Panc1 (cell line): ENCODE measurements at places on chromosomes 1 and 21.

DNA sequence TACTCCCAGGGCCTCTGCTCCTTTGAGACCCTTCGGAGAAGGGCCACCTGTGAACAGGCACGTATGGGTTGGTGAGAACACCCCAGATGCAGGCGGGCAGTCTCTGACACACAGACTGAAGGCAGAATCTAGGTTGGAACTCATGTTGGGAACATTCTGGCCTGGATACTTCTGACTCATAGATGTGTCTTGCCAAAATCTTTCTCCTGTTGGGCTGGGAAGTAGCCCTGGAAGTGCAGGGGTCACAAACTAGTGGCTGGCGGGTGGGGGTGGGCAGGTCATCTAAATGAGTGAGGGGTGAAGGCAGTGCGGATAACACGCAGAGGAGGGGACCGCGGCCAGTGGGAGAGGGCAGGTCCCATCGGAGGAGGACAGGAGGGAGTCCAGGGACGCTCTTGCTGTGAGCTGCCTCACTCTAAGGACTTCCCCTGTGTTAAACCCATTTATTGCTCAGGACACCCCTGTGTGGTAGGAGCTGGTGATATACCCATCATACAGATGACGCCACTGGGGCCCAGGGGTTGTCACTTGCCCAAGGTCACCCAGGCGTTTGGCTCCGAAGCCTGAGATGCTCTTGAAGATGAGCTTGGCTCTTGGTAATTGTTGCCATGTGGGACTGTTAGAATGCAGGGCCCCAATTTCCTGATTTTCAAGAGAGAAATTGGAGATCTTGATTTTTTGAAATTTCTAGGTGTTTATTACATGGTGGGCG lies 181.0 kb downstream of the PTPRU start:
- DNase-seq, result no peak
- H3K4me3 ChIP-seq, result no peak overlapping the region
- H3K27ac ChIP-seq, result no peak overlapping the region
- no peaks in the 10 kb centered on the region for H3K4me1 ChIP-seq

DNA sequence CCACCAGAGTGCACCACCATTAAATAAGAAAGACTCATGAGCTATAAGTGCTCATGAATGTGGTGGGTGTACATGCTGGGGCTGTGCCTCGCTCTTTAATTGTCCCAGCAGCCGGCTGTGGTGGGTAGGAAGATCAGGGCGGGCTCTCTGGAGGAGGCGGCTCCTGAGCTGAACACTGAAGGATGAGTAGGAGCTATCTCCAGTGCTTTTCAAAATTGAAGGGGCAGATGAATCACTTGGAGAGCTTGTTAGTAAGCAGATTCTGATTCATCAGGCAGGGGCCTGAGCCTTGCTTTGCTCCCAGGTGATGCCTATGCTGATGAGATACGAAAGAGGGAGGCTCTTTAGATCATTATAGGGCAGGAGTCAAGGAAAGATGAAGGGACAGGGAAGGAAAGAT lies 54.1 kb downstream of the ETS2 start:
- DNase-seq, result no peak
- H3K27ac ChIP-seq, result no peak overlapping the region
- no peaks in the 10 kb centered on the region for H3K4me1 ChIP-seq
- H3K27me3 ChIP-seq, result no peaks in the 10 kb centered on the region

DNA sequence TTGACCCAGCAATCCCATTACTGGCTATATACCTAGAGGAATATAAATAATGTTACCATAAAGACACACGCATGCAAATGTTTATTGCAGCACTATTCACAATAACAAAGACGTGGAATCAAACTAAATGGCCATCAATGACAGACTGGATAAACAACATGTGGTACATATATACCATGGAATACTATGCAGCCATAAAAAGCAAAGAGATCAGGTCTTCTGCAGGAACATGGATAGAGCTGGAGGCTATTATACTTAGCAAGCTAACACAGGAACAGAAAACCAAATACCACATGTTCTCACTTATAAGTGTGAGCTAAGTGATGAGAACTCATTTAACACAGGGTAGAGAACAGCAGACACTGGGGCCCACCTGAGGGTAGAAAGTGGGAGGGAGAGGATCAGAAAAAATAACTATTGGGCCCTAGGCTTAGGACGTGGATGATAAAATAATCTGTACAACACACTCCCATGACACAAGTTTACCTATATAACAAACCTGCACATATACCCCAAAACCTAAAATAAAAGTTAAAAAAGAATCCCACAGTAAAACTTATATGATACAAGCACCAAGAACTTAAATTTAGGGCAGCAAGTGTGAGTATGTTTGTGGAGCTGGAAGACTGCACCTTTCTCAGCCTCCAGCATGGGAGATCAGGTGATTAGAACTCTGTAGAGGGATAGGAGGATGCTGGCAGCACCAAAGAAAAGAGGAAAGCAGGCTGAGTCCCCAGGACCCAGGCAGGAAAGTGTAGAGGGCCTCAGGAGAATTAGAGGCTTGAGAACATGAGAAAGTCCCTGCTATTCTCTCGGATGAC lies 320.8 kb upstream of the USP24 start:
- DNase-seq, result no peak
- peak overlapping the region; percentile 20; the same call in 1 of the 2 replicates for H3K27ac ChIP-seq
- no peak overlapping the region for H3K4me3 ChIP-seq
- H3K27me3 ChIP-seq, result no peaks in the 10 kb centered on the region
- H3K4me1 ChIP-seq, result no peaks in the 10 kb centered on the region
- no peaks in the 10 kb centered on the region for H3K36me3 ChIP-seq

DNA sequence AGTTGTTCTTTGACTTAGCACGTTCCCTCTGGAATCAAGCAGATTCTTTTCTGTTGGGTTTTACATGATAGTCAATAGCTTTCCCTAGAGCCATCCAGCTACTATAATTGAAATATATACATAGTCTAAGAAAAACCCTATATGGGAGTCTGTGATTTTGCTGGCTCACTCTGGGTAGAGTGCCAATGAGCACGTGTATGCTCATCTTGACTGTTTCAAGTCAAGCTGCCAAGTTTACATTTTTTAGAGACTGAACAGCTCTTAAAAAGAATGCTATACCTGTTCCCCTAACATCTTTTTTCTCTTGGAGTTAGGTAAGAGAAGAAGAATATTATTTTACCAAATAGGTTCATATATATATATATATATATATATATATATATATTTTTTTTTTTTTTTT lies 182.8 kb upstream of the NRIP1 start:
- no peak for DNase-seq
- no peaks in the 10 kb centered on the region for H3K36me3 ChIP-seq
- H3K27me3 ChIP-seq, result no peaks in the 10 kb centered on the region
- H3K27ac ChIP-seq, result no peak overlapping the region
- H3K4me3 ChIP-seq, result no peak overlapping the region

- no peak for DNase-seq
- H3K27ac ChIP-seq, result no peak overlapping the region
- H3K4me3 ChIP-seq, result no peak overlapping the region
- H3K36me3 ChIP-seq, result no peaks in the 10 kb centered on the region
- no peaks in the 10 kb centered on the region for H3K4me1 ChIP-seq
- no peaks in the 10 kb centered on the region for H3K27me3 ChIP-seq
These were observed 70.6 kb downstream of the TMEM53 start for GRCh38 chr1:44603718-44604117.

- no peaks in the 10 kb centered on the region for H3K4me1 ChIP-seq
- no peak for DNase-seq
- no peaks in the 10 kb centered on the region for H3K36me3 ChIP-seq
- H3K27ac ChIP-seq, result no peak overlapping the region
- no peak overlapping the region for H3K4me3 ChIP-seq
These were observed 145.3 kb downstream of the SEC16B start for GRCh38 chr1:177824508-177824982.

- peaks cover 5% of the 10 kb centered on the region; the same call in 1 of the 2 replicates for H3K27me3 ChIP-seq
- H3K4me3 ChIP-seq, result no peak overlapping the region
- peak; percentile 60 for DNase-seq
- no peak overlapping the region for H3K27ac ChIP-seq
- H3K36me3 ChIP-seq, result no peaks in the 10 kb centered on the region
These were observed 61.2 kb upstream of the MCOLN3 start for GRCh38 chr1:85109475-85109874.

GRCh38 chr1:25651824-25652741 lies 35.5 kb downstream of the MAN1C1 start:
- H3K36me3 ChIP-seq, result no peaks in the 10 kb centered on the region
- no peaks in the 10 kb centered on the region; the same call in 1 of the 2 replicates for H3K27me3 ChIP-seq
- H3K27ac ChIP-seq, result no peak overlapping the region
- no peak for DNase-seq
- H3K4me1 ChIP-seq, result no peaks in the 10 kb centered on the region
- H3K4me3 ChIP-seq, result no peak overlapping the region
